Cerebellum (tissue), 4 donors: ENCODE measurements at places on chromosomes 2 and 18. TPM values are rescaled to one million over a fixed set of nuclear protein-coding genes. Genes with fewer than 3 reads are reported as not detected.
A peak's percentile ranks its signal among the peaks of the same experiment; 100 is the strongest.

GRCh38 chr2:218029366-218030360 lies 26.9 kb upstream of the TNS1 start:
- DNase-seq, result no peak

DNA sequence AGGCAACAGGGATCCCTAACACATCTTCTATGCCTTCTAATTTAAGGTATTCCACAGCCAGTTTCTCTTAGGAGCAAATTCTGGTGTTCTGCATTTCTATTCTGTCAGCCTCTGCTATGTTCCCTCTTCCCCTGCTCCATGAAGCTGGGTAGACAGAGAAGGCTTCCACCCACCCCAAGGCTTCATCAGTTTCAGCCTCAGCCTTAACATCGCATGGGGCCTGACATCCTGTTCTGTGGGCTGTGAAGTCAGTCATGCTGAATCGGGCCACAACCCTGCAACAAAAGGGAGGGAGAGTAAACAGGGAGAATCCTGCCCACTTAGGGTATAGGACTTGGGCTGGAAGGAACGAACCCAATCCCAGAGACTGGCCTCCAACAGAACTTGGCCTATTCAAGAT lies 70.6 kb upstream of the PPM1B start:
- DNase-seq, result no peak

DNA sequence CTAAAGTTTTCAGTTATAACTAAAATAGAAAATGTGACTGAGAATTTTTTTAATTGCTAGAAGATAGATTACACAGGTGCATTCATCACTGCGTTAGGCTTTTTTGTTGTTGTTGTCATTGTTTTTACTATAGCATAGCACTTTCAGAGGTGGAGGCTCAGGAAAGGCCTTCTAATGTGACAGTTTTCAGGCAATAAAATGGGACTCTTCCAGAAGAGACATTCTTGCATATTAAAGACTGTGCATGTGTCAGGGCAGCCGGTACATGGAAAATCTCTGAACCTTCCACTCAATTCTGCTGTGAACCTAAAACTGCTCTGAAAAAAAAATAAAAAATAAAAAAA lies 175.2 kb downstream of the METTL4 start:
- no peak for DNase-seq

GRCh38 chr2:179855673-179856072 lies 5.7 kb downstream of the ZNF385B start:
- DNase-seq, result no peak

- no peak for DNase-seq
Measured at GRCh38 chr18:22505141-22505591, 87.5 kb upstream of the CTAGE1 start.

DNA sequence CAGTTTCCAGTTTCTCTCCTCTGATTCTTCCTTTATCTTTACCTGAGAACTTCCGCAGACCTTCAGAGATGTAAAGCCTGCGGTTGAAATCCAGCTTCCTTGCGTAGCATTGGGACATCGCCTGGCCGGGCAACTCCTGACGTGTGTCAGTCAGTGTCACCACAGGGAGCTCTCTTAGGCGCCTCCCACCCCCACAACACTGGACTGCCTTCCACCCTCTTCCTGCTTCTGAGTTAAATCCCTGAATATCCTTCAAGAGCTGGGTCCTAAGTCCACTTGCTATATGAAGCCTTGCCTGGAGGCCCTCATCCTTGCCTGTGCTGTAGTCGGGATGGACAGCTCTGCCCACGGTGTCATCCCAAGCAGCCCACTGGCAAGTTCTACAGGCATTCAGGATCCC lies 179.4 kb downstream of the SEPTIN10 start:
- DNase-seq, result no peak

DNA sequence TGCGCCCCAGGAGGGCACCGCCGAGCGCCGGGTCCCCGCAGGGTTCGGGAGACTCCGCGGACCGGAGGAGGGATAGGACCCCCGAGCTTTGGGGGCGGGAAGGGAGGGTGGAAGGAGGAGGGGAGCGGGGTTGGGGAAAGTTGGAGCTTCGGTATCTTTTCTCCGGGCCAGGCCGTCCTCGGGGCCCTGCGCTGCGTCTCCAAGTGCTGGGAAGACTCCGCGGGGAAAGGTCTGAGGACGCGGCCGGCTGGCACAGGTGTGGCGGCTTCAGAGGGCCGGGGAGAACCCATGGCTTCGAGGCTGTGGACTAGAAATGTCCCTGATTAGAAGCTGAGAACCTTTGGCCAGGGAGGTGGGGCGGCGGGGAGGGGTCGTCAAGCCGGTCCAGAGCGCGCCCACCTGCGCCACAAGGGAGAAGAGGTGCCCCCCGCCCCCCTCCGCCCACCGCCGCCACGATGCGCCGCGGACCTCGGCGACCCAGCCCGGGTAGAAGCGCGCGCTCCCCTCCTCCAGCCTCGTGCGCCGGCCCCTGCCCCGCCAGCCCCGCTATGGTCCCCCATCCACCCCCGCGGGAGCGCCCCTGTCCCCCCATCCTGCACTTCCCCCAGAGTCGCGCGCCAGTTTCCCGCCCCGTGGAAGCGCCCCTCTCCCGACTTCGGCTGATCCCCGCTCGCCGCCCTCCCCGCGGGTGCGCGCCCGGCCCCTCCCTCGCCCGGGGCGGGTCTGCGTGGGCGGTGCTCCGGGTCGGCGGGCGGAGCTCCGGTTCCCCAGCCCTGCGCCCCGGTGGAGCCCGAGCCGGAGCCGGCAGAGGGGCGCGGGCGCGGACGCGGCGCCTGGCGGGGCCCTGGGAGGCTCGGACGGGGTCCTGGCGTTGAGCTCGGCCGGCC lies at the start of gene SNTG2:
Gene SNTG2 (plus strand): TSS at position 770 of the 887 bp plus-strand sequence. CDS start 148 bp downstream, outside the sequence.
- DNase-seq, result peak; percentile 51

DNA sequence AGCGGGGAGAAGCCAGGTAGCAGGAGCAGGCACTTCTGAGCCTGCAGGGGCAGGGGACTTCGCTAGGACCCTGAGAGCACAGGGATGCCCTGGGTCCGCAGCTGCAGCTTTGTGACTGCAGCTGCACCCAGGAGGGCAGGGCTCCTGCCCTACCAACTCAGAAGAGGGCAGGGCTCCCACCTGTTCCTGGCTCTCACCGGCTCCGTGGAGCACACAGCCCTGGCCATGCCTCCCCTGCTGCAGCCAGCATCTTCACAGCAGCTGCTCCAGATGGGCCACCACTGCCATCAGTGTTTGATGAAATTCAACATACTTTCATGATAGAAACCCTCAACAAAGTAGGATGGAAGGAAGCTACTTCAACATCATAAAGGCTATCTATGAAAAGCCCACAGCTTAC lies 92.7 kb downstream of the FAM210A start:
- DNase-seq, result no peak

DNA sequence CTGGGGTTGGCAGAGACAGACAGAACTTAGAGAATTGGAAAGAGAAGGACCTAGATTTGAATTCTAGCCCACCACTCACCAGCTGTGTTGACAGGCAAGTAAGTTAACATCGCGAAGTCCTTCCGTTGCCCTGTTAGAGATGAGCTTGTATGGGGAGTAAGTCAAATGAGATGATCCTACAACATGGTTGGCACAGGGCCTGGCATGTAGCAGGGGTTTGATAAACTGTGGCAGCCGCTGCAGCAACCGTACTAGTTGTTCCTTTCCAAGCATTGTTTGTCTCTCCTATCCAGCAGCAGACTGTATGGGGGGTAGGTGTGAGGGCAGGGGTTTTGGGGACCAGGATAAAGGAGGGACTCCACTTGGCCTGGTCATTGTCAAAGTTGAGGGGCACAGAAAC lies 16.0 kb downstream of the TET3 start:
- no peak for DNase-seq

- DNase-seq, result no peak
Measured at GRCh38 chr2:196268538-196269338, 97.4 kb upstream of the STK17B start.

- DNase-seq, result no peak
Measured at GRCh38 chr2:59824314-59824713, 729.1 kb downstream of the BCL11A start.

DNA sequence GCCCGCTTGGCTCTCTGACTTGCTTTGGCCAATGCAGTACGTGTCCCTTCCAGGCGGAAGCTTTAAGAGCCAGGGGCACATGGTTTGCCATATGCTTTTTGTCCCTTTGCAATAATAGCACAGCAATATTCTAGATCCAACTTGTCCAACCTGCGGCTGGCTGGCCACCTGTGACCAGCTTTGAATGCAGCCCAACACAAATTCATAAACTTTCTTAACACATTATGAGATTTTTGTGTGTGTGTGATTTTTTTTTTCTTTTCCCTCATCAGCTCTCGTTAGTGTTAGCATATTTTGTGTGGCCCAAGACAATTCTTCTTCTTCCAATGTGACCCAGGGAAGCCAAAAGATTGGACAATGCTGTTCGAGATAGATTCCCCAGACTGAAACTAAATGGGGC lies 119.3 kb upstream of the SIX3 start:
- peak; percentile 24 for DNase-seq

DNA sequence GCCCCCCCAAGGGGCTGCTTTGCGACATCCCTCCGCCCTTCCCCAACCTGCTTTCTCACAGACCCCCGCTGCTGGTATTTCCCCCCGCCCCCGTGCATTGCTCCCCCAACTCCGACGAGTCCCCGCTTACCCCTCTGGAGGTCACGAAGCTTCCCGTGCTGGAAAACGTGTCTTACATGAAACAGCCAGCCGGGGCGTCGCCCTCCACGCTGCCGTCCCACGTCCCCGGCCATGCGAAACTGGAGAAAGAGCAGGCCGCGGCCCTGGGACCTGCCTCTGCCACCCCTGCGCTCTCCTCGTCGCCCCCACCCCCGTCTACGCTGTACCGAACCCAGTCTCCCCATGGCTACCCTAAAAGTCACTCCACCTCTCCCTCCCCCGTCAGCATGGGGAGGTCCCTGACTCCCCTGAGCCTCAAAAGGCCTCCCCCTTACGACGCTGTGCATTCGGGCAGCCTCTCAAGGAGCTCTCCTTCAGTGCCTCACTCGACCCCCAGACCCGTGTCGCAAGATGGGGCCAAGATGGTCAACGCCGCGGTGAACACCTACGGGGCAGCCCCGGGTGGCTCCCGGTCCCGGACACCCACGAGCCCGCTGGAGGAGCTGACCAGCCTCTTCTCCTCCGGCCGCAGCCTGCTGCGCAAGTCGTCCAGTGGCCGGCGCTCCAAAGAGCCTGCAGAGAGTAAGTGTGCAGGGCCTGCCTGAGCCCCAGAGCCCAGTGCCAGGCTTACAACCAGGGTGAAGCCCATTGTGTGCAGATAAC lies 183.0 kb downstream of the NYAP2 start:
- DNase-seq, result no peak

- no peak for DNase-seq
Measured at GRCh38 chr2:7837237-7837760, 844.6 kb upstream of the ID2 start.

- peak; percentile 60 for DNase-seq
Measured at GRCh38 chr18:12423820-12424219, 16.1 kb downstream of the PRELID3A start.

GRCh38 chr2:141392517-141393213 lies 738.2 kb downstream of the LRP1B start:
- no peak for DNase-seq

- DNase-seq, result no peak
Measured at GRCh38 chr18:79522451-79523205, 126.9 kb downstream of the NFATC1 start.

GRCh38 chr18:58201733-58202730 lies 158.0 kb downstream of the NEDD4L start:
- no peak for DNase-seq

DNA sequence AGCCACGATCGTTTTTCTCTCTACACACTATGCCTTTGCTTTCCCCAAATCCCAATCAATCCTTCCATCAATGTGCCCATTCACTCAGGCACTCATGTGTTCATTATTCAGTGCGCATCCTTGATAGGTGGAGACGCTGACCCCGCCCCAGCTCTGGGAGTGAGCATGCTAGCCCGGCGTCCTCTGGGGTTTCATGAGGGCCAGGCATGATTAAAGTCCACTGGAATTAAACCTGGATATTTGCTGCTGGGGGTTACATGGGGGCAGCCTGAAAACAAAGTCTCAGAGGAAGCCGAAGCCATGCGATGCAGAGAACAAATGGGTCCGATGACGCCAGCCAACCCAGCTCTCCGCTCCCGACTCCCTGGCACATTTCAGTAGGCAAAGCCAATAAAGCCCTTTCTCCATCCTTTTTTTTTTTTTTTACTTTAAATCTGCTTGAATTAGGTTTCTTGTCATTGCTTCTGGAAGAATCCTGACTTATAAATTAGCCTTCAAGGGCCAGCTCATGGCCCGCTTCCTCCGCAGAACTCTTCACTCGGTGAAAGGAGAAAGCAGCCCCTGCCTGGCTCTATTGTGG lies 316.4 kb upstream of the ID2 start:
- DNase-seq, result no peak

DNA sequence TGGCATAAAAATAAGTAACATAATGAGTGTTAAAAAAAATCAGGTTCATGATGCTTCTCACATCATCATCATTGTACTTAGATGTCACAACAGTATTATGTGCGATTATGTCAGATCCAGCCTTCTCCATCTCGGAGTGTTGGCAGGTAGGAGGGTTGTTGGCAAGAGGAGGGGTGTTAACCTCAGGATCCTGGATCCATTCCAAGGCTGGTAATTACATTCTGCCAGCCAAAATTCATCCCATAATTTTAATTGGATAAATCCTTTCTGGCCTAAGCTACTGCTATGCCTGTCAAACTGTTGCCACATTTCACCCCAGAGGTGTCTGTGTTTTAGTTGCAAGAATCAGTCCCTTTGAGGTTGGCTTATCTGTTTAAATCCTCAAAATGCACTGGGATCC lies 891 bp upstream of the FTCDNL1 start:
- peak; percentile 82 for DNase-seq

GRCh38 chr2:25044990-25045389 lies 3.1 kb downstream of the EFR3B start:
- peak; percentile 82 for DNase-seq

- DNase-seq, result no peak
Measured at GRCh38 chr18:2893056-2893455, 46.2 kb downstream of the EMILIN2 start.

DNA sequence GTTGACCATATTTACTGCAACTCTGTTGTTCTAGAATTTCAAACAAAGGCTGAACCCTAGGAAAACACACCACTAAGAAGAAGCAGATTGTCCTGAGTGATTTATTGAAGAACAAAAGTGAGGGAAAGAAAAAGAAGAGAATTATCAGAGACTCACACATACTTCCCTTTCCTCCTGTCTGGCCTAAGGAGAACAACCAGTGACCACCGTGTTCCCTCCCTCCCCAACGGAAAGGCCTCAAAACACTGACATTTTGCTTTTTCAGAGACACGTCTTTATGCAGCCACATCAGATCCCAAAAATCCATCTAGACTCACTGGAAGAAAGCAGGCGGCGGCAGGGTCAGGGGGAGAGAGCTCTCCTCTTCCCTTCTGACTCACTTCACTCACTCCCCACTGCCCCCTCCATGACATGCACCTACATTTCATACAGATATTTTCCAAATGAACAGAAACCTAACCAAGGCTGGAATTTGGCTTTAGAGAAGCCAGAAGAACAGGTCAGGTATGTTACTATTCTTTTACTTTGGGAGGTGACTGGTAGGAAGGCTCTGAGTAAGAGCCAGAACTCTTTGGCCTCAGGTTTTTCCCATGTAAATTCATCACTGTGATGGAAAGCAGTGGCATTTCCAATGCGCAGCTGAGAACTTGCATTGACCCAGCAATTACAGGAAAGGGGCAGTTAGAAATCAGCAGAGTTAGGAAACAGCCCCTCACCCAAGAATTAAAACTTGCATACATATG lies 169.9 kb downstream of the BCL11A start:
- no peak for DNase-seq

The TCF7L1 gene
- total RNA-seq, result 8.5 TPM

The ALLC gene
- total RNA-seq, result not detected

The SMYD1 gene
- 0.09 TPM for total RNA-seq

The RSAD2 gene
- total RNA-seq, result 1.5 TPM

The PAX3 gene
- 135 TPM for total RNA-seq

The SLC30A3 gene
- 3.2 TPM for total RNA-seq

The NOL4 gene
- 43.4 TPM for total RNA-seq

The SIX3 gene
- not detected for total RNA-seq

The LINC00305 gene
- total RNA-seq, result not detected

The NMUR1 gene
- 0.73 TPM for total RNA-seq

The CABLES1 gene
- 7.0 TPM for total RNA-seq

The ALPI gene
- not detected for total RNA-seq
